ENCODE measurements at places on chromosomes 7 and 10.

DNA sequence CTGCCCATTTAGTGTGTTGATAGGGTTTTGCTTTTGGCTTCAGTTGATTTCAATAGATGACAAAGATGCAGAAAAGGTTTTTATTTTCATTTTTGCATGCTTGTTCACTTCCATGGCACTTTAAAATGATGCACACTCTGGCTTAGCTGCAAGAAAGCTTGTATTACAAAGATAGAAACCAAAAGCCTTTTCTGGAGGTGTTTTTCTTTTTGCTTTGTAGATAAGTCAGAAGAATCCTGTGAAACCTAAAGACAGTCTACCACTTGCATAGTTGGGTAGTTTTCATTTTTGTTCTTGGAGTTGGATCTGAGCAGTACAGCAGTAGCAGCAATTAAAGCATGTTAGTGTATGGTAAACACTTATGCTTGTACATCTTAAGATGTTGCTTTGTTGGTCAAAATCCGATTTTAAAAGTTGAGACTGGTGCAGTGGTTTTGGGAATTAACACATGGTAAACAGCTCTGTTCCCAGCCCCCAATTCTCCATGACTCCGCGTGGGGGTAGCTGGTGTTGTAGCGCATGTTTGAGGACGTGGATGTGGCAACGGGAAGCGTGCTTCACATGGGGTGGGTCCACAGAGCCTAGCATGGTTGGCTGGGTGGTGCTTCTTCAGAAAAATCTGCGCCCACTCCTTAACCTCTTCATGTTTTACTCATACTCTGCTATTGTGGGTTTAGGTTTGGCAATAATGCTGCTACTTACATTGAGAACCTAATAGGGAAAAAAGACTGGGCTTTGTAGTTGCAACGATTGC, 19.8 kb downstream of the CCNY start:
- no peak for DNase-seq

- DNase-seq: no peak
Measured at GRCh38 chr7:90726120-90726519, 130.0 kb downstream of the CDK14 start.

GRCh38 chr10:10394933-10395658, 622.6 kb upstream of the CELF2 start:
- no peak for DNase-seq

DNA sequence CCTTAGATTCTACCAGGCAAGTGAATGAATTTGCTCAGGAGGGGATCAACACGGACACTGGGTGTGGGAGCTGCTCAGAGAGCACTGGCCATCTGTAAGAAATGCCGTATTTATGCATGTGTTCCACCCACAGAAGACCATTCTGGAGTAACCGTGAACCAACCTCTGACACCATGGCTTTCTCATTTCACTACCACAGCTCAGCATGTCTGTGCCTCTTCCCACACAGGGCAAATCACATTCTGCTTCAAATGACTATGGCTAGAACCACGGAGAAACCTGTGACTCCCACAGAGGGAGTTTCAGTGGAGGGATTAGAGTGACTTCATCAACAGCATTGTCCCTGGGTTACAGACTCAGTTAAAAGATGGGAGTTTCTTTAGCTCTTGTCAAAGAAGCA, 893.4 kb downstream of the XPNPEP1 start:
- DNase-seq: no peak

DNA sequence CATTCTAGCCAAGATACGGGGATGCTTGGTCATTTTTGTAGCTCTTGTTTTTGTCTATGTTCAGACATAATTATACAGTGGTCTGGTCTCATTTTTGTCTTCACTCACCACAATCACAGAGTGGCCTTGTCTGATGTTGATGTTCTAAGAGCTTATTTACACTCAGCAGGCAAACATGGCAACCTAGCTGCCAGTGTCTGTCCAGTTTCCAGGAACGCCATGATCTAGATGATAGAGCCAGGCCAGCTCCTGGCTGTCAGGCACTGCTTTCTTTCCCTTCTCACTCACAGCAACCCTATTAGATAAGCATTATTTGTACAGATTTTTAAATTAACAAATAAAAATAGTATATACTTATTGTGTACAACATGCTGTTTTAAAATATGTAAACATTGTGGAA, 98.6 kb upstream of the PHF14 start:
- DNase-seq: no peak

- peak; percentile 63 for DNase-seq
Measured at GRCh38 chr10:56823849-56824248, 462.8 kb upstream of the ZWINT start.
